ENCODE measurements at places on chromosomes 12 and 14.

DNA sequence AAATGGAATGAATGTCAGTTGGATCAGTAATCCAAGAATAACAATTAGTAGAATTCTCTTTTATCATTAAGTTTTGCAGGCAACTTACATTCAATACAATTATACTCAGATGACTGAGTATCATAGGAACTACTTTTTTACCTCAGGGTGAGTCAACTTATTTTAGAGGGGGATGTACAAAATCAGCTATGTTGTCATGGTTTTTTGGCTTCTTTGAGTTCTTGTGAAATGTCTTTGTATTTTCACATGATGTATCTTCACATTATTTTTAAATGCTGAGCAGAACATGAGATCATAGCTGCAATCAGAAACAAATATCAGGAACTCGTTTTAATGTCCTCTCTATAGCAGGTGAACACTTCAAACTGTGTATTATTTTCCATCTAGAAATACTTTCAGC lies 65.3 kb upstream of the PTPRR start:
- DNase-seq: no peak

- no peak for DNase-seq
Measured at GRCh38 chr12:130960058-130960457, 6.4 kb downstream of the ADGRD1 start.

DNA sequence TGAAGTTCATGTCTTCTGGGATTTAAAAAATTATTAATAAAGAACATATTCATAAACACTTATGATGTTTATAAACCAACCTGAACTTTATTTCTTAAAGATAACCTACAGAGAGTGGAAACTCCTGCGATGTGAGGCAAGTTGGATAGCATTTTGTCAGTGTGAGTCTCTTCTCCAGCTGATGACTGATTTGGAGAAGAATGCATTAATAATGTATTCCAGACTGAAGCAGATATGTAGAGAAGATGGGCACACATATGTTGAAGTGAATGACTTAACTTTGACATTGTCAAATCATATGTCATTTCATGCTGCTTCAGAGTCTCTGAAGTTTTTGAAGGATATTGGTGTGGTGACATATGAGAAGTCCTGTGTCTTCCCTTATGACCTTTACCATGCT lies 7.3 kb downstream of the HELB start:
- DNase-seq: no peak

DNA sequence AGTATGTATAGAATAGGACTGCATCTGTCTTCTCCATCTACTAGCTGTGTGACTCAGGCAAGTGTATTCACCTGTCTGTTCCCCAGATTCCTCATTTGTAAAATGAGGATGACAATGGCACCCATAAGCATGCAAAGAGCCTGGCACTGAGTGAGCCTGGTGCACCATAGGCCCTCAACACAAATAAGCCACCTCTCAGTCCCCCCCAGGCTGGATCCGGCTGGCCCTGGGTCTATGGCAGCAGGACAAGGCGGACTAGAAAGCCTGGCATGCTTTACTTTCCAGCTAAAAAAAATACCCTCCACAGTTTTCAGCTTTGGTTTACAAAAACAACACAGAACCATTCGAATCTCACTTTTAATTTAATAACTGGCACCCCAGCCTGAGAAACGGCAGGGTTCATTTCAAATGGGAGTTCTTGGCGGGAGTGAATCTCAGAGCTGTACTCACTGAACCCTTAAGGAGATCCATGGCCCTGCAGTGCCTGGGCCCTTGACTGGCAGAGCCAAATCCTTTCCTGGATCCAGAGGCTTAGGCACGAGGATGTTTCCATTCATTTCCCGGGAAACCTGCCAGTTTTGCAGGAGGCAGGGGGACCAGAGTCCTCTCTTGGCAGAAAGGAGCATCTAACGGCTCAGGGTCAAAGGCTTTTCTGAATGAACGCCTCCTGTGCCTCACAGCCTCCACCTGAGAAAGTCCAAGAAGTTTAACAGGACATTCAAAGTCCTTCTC lies 17.7 kb downstream of the SYNE3 start:
- DNase-seq: no peak

DNA sequence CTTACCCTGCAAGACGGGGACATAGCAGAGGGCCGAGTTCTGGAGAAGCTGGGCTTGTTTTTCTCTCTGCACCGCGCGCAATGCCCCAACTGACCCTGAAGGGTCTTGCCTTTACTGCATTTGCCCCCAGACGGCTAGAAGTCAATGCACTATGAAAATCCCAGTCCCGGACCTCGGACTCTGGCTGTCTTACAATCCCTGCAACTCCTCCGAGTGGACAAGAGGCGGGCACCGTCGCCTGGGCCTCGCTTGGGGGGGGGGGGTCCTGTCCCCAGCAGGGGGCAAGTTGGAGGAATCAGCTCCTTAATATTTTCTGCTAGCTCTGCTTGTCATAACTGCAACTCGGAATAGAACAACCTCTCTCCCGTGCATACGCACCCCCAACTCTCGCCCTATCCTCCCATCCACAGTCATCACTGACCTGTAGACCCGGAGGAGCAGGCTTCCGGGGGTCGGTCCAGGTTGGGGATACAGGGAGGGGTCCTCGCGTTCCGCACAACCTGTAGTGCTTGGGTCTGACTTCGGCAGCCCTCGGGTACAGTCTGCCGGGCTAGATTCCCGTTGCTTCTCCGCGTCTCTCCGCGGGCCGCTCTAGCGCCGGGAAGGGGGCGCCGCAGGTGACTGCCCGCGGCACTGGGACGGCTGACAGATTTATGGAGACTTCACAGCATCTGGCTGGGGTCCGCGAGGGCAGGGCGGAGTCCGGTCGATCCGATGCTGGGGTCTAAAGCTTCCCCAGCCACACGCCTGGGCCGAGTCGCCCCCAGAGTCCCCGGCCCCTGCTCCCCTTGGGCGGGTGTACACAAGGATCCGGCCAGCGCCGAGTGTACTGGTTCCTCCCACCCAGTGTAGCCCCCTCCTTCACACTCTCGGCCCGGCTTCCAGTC lies 3.3 kb upstream of the PAX9 start:
- DNase-seq: no peak

- no peak for DNase-seq
Measured at GRCh38 chr12:63397807-63398206, 246.8 kb upstream of the AVPR1A start.

DNA sequence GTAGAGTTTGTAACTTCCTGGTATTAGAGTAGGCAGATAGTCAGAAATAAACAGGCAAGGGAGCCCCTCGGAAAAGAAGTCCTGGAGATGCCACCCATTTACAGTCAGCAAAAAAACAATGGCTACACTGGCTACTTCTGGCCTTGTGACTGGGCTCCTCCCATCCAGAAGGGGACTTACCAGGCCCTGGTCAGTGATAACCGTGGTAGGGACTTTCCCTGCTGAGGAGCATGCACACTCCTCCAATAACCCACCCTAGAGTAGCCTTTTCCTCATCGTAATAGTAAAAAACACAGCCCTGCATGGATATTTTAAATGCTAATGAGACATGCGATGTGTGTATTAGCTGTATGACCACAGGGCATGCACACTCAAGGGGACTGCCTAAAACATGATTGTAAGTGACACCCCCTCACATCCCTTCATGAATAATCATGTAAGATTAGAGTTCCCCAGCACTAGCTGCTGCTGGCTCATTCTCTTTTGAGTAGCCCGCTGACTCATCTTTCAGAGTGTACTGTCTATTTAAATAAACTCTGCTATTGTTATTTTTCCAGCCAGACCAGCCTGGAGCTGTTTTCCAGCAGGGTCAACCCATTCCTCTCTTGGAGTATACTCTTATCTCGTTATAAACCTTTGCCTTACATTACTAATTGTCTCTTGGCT lies 413.8 kb upstream of the TMTC1 start:
- no peak for DNase-seq

DNA sequence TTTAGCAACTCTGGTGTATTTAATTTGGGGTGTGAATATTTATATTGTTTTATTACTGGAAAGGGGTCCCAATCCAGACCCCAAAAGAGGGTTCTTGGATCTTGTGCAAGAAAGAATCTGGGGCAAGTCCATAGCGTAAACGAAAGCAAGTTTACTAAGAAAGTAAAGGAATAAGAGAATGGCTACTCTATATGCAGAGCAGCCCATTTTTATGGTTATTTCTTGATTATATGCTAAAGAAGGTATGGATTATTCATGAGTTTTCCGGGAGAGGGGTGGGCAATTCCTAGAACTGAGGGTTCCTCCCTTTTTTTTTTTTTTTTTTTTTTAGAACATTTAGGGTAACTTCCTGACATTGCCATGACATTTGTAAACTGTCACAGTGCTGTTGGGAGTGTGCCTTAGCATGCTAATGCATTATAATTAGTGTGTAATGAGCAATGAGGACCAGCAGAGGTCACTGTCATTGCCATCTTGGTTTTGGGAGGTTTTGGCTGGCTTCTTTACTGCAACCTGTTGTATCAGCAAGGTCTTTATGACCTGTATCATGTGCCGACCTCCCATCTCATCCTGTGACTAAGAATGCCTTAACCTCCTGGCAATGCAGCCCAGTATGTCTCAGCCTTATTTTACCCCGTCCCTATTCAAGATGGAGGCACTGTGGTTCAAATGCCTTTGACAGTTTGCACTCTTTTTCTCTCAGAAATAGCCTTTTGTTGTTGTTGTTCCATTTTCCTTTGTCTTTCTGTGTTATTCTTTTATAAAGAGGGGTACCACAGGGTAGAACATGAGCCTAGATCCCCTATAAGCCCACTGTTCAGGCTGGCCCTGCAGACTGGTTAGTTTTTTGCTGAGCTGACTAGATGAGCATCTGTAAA lies 75.5 kb upstream of the DCD start:
- DNase-seq: no peak

DNA sequence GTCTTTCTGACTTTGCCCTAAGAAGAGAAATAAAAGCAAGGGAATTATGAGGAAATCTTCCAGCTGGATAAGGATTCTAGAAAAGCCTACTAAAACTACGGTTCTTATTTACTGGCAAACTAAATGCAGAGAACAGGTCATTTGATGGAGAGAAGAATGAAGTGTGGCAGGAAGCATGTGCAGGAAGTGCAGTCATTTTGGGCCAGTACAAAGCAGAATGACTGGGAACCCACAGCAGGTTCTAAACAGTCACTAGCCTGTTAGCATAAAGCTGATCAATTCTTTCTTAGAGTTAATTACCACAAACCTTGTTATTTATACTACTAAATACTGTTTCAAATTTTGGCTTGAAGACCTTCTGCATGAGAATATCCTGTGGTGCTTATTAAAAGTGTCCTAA lies 36.7 kb downstream of the CFAP54 start:
- DNase-seq: no peak

- no peak for DNase-seq
Measured at GRCh38 chr12:124605883-124606774, 38.7 kb upstream of the NCOR2 start.

- DNase-seq: no peak
Measured at GRCh38 chr12:30450872-30451271, 244.8 kb downstream of the IPO8 start.

GRCh38 chr14:98901511-98902205 lies 370.3 kb downstream of the BCL11B start:
- DNase-seq: no peak

GRCh38 chr14:22432348-22432976 lies 156.6 kb downstream of the DAD1 start:
- DNase-seq: no peak

DNA sequence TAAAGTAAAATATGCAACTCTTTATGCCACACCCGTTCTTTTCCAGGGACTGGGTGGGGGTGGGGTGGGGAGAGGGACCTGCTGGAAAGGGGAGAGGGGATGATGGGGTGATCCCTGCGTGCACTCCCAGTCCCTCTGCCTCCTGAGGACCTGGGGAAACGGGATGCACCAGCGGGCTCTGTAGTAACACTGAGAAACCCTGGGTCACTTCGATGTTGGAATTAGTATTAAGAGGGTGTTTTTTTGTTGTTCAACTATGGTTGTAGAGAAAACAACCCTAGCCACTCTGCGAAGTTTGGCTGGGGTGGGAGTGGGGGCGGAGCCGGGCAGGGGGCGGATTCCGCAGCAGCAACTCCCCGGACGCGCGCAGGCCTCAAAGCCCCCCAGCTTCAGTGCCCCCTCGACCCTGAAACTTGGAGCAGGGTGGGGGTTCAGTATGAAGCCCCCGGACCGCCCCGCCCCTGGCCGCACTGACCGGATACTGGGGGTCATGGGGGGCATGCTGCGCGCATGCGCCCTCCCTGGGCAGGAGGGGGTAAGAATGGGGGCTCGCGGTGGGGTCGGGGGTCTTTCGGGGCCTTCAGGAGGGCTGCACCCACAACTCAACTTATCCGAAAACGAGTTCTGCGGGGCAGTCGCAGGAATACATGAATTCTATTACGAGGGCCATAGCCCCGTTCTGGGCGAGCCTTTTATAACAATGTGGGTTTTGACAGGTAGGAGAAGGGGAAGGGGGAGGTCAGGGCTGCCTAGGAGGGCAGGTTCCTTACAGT lies 1.3 kb upstream of the ARHGEF25 start:
- DNase-seq: no peak

DNA sequence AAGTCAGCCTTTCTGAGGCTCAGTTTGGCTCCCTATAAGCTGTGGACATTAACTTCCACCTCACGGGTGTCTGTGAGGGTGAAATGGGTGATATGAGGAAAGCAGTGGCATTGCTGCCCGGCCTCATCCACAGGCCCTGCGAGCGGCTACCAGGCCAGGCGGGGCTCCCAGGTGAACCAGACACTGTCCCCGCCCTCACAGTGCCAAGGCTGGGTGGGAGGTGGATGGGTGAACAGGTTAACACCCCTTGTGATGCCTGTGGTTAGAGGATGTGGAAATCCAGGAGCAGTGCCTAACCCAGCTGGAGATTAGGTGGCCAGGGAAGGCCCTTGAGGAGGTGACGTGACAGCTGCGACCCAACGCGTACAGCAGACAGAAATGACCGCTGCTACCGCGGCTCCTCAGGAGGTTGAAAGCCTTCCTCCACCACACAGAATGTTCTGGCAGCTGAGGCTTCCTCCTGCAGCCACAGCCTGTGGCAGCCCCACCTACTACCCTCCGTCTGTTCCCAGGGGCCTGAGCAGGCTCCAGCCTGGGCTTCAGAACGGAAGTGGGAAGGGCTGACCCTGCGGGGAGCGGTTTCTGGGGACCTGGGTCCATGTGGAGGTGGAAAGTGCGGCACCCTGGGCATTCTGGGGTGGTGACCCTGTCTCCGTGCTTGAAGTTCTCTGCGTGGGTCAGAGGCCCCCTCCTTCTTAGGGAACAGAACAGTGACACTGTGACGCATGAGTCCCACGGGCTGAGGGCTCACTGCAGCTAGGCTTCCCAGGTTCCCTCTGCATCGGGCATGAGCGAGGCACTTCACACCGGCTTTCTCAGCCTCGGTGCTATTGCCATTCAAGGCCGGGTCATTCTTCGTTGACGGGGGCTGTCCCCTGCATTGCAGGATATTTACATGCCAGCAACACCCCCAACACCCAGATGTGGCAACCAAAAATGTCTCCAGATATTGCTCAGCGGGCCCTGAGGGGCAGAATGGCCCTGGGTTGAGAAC lies 9.7 kb downstream of the MMAB start:
- DNase-seq: no peak
